Right ventricle myocardium superior (tissue), 1 donor: ENCODE measurements at places on chromosomes 3 and 15.

DNA sequence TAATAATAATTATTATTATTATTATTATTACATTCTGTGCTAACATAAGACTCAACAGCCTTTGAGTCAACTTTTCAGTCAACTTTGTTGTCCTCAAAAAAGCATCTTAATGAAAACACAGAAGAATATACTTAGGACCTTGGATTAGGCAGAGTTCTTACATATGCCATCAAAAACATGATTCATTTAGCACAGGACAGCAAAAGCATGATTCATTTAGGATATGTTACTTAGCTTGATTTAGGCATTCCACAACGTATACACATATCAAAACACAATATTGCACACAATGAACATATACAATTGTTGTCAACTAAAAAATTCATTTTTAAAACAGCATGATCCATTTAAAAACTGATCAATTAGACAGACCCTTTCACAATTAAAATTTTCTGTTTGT is 213.0 kb downstream of the FMN1 start:
- DNase-seq: no peak

GRCh38 chr15:89926158-89926557 is 13.4 kb upstream of the ARPIN start:
- DNase-seq: no peak

DNA sequence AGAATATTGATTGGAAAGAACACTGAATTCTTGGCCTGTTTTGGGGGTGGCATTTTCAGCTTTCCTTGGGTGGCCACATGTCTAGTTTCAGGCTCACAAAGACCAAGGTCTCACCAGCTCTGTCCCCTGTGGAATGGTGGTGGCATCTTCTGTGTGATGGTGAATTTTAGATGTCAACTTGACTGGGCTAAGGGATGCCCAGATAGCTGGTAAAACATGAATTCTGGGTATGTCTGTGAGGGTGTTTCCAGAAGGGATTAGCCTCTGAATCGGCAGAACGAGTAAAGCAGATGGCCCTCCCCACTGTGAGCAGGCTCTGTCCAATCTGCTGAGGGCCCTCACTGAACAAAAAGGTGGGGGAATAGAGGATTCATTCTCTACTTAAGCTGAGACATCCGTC is 34.4 kb upstream of the MYZAP start:
- DNase-seq: no peak

- DNase-seq: no peak
Measured at GRCh38 chr15:56804938-56805337, 71.6 kb upstream of the ZNF280D start.

- DNase-seq: no peak
Measured at GRCh38 chr15:60006873-60007272, 2.8 kb downstream of the FOXB1 start.

- no peak for DNase-seq
Measured at GRCh38 chr3:98920166-98920565, 18.7 kb upstream of the DCBLD2 start.

- no peak for DNase-seq
Measured at GRCh38 chr15:91845720-91846119, 7.8 kb upstream of the SLCO3A1 start.

GRCh38 chr15:39362821-39363561 is 217.9 kb upstream of the THBS1 start:
- no peak for DNase-seq

GRCh38 chr15:80473286-80474223 is 69.4 kb downstream of the ARNT2 start:
- no peak for DNase-seq

GRCh38 chr3:82137861-82138260 is 376.4 kb upstream of the GBE1 start:
- no peak for DNase-seq

- DNase-seq: no peak
Measured at GRCh38 chr3:24351779-24352469, 142.7 kb downstream of the THRB start.
